ENCODE measurements at places on chromosomes 7 and 10.

DNA sequence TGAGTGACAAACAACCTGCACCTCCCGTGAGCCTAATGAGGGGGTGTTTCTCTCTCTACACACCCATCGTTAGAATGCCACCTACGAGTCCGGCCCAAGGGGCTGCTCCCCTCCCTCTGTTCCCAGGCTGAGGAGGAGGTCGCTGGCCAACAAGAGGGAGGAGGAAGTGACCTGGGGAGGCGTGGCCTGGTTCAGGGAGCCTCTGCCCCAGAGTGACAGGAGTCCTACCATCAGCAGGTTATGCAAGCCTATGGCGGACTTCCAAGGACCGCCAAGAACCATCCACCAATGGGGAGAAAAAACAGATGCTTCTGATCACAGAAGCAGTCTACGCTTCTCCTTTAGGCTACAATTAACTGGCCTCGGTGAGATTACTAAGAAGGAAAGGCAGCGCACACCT lies 12.3 kb upstream of the EGFR start:
- DNase-seq, result no peak

GRCh38 chr10:44051091-44051490 lies 333.8 kb downstream of the CXCL12 start:
- no peak for DNase-seq

- no peak for DNase-seq
Measured at GRCh38 chr10:118271671-118272070, 70.5 kb downstream of the FAM204A start.

DNA sequence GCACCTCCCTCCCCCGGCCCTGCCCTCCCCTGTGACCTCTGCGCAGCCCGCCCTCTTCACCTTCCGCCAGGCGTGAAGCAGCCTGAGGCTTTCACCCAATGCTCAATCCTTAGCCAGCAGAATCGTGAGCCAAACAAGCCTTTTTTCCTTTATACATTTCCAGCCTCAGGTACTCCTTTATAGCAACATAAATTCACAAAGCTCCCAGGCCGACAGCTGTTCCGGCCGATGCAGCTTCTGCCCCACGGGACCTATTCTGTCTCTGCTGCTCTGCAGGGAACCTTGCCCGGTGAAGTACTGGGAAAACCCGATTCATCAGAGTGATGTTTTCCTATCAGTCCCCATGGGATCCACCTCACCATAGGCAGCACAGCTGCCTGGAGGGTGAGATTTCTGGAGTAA lies 87.4 kb downstream of the CHST15 start:
- DNase-seq, result no peak

GRCh38 chr10:121751191-121751760 lies 153.0 kb upstream of the FGFR2 start:
- DNase-seq, result no peak

GRCh38 chr10:60576130-60577069 lies 186.7 kb upstream of the ANK3 start:
- no peak for DNase-seq

GRCh38 chr10:33506391-33506790 lies 171.9 kb upstream of the NRP1 start:
- DNase-seq, result no peak
